ENCODE measurements at places on chromosomes 1 and 21.

GRCh38 chr1:1881727-1882126 lies 9.2 kb downstream of the GNB1 start:
- DNase-seq = no peak

GRCh38 chr1:113027449-113027848 lies 45.5 kb upstream of the LRIG2 start:
- no peak for DNase-seq

DNA sequence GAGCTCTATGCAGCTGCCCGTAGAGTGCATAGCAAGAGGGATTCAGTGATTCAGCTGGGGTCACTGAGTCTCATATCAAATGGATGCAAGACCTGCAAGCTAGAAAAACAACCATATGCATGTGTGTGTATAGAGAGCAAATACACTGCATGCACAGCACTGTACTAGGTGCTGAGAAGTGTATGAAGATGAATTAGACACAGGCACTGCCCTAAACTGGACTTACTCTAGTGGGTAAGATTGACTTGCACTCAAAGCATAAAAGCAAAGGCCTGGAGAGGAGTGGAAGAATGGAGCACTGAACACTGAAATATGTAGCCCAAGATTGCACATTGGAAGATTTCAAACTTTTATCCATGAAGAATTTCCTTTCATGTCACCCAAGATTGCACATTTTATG lies 5.5 kb upstream of the GBP1 start:
- DNase-seq = no peak

GRCh38 chr1:228488818-228489674 lies 1.9 kb downstream of the RNF187 start:
- no peak for DNase-seq

DNA sequence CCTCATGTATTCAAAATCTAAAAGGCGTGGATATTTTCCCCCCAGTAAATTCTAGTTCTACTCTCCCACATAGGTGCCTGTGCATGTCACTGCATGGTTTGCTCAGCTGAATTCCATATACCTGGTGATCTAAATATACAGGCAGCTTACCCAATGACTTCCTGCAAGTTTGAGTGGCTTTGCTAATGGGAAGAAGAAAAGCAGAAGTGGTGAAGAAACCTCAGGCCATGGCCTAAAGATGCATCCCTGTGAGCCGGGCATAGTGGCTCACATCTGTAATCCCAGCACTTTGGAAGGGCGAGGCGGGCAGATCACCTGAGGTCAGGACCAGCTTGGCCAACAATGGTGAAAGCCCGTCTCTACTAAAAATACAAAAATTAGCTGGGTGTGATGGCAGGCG lies 11.5 kb downstream of the SLC44A3 start:
- no peak for DNase-seq

Data from effector memory CD8-positive, alpha-beta T cell (primary cell).